ENCODE measurements at places on chromosomes 2 and 18.

DNA sequence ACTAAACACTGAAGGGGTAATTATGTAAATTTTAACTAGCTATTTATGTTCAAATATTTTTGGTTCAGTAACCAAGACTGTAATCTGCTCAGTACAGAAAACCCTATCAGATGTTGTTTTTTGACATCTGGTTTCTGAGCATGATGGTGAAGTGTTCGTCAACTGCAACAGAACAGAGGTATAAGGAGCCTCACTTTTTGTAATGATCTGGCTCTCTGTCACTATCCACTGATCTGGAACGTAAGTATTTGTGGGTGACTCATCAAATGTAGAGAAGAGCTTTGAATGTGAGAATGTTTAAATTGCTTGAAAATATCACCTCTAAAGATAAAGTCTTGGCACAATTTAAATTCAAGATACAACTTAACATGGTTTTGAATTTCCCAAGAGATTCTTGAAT, 213.6 kb upstream of the FAM98A start:
- no peak for DNase-seq

DNA sequence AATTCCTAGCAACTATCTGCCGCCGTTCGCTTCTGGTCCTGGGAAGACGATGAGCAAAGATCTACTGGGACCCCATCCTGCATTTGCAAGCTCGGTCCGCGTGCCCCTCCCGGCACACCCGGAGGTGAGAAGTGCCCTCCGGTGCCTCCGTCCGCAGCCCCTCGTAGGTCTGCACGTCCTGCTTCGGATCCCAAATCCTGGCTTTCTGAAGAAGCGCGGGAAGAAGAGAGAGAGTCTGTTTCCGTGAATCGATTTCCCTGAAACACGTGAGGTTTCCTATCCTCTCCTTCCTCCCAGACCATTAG, 5.0 kb upstream of the OSR1 start:
- no peak for DNase-seq

DNA sequence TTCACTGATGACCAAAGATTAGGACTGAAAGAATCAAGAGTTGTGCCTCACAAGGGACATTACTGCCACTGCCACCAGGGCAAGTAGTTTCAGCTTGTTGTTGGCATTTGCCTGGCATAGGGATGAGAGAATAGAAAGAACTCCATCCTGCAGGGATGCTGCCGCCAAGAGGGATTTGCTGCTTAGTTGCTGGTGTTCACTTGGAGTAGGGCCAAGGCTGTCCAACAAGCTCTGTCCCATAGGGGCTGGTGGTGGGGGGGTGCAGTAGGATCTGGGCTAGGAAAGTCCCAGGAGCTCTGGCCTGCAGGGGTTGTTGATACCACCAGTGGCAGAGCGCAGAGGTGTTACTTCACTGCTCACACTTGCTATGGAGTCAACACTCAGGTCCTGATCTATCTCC, 84.9 kb upstream of the MGAT4A start:
- no peak for DNase-seq

DNA sequence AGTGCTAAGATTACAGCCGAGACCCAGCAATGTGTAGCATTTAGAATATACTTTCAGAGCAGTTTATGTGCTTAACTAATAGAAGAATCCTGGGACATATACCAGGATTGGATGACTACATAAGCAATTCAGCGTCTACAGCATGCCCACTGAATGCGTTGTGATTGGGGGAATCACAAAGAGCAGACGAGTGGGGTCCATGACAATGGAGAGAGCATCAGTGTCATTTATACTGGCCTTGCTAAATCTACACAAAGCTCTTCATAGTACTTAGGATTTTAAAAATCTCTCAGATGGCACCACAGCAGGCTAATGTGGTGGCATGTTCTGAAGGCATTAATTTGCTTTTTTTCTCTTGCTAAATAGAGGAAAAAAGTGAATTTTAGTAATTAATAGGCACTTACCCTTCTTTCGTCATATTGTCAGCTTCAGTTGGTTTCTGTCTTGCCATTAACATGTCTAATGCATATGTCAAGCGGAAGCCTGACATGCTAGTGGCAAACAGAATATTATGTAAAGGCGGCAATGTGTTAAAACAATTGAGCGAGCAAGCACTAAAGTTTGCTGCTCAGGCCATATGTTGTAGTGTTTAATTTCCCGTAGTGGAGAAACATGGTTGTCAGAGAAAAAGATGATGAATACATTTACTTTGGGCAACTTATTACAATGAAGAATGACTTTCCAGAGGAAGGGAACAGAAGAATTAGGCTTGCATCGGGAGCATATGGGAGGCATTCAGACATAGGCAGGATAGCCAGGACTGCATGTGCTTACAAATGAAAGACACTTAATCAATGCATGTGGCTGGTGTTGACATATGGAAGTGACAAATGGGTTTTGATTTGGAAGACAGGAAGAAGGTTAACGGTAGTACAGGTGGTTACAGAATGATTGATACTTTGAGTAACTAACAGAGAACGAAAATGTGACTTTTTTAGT, 145.2 kb downstream of the ICOS start:
- DNase-seq = no peak

GRCh38 chr2:220006152-220006621, 378.8 kb downstream of the SLC4A3 start:
- no peak for DNase-seq

DNA sequence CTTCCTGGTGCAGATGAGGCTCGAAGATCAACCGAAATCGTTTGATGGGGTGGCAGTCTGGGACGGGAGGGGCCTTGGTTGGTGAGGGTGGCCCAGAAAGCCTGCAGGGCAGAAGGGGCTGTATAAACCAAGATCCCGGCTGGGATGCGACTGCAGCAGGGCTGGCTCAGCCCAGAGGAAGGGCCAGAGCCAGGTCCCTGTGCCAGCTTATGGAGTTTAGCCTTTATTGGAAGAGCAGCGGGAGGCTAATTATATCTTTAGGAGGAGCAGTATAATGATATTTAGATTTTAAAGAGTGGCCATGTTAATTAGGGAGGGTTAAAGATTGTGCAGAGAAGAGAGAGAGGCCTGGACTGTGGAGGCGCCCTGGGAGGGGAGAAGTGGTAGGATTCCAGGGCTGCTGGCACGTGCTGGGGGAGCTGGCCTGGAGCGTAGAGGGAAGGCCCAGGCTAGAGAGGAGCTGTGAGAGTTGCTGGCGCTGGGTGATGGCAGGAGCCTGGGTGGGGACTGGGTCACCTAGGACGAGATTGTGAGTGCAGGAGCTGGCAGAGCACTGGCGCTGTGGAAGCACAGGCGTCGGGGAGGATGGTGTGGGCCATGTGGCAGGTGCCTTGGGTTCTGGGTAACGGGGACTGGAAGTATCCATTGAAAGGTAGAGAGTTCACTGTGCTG, 25.1 kb downstream of the TRAF3IP1 start:
- DNase-seq = no peak

DNA sequence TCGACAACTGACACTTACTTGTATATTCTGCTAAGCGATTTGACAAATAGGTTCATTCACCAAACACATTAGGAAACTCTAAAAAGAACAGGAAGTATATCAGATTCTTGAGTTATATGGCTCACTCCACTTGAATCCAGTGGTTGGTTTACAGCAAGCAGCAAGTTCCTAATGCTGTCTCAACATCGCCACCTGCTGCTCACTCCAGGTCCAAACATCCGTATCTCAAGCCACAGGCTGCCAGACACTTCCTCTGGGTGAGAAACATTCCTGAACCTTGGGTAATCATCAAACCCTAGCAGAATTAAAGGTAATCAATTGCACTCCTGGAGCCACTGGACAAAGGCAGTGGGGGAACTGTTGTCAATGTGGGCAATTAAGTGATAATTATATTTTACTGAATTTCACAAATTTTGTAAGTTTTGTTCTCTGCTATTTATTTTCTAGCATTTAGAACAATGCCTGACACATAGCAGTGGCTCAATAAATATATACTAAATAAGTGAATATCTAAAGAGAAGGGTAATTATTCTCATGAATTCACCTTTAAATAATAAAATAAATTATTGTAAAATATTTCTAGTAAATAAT, 107.1 kb upstream of the TTN start:
- DNase-seq = peak; percentile 74

GRCh38 chr2:37632310-37632709, 39.1 kb downstream of the CDC42EP3 start:
- DNase-seq = no peak

GRCh38 chr18:31419457-31419932, 28.0 kb upstream of the DSG3 start:
- no peak for DNase-seq

GRCh38 chr2:61764035-61764800, 89.6 kb downstream of the FAM161A start:
- DNase-seq = peak; percentile 94

DNA sequence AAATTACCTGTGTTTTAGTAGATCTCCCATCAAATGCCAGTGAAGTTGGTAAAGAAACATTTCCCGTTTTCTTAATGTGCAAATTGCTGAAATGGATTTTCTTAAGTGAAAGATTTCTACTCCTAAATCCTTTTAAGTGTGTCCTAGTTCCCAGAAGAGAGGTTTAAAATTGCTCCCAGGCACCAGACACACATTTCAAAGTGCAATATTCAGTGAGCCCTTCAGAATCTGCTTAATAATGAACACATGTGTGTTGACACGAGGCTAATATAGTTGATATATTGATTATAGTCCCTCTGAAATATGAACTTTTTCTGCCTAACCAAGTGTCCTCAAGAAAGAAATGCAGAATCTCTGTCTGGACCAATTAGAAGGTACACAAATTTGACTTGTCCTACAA, 861.7 kb upstream of the CNTNAP5 start:
- DNase-seq = no peak

- DNase-seq = no peak
Measured at GRCh38 chr2:129708221-129708967, 271.1 kb upstream of the RAB6C start.

- DNase-seq = no peak
Measured at GRCh38 chr2:65775839-65776238, 343.4 kb upstream of the SPRED2 start.

DNA sequence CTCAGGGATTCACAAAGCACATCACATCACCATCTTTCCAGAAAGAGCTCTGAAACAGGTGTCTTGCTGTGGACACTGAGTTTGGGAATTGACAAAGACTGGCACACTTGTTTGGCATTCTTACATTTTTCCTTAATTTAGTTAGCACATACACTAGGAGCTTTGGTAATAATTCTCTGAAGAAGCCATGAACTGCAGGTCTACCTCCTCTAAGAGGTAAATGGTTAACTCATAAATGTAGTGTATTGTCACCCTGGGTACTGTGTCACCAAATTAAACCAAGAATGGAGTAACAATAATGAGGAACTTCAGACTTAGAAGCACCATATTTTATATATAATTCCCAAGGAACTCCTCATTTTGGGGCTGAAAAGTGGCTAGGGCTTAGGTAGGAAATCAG, 22.6 kb downstream of the EIF4E2 start:
- DNase-seq = no peak
